Activated T-cell treated with anti-CD3 and anti-CD28 coated beads for 1 hour (primary cell): ENCODE measurements at places on chromosomes 1 and 21.
A peak's percentile ranks its signal among the peaks of the same experiment; 100 is the strongest.

DNA sequence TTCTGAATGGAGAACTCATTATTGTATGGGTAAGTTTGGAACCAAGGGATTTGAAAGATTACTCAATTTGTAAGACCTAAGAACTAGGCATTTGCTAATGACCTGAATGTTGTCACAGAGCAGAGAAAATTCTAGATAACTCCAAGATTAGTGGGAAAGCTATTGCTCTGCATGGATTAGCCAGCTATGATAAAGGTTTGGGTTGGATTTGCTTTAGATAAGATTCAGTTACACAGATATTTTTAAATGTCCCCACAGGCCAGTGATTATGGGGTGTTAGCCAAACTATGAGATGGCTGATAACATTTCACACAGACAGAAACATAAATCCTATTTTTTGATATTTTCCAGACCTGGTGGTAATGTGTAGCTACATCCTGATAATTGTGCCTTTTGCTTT lies 88.2 kb downstream of the NTPCR start:
- DNase-seq = no peak

- no peak for DNase-seq
Measured at GRCh38 chr1:66617362-66618184, 83.6 kb downstream of the SGIP1 start.

GRCh38 chr1:66223681-66224080 lies 310.3 kb upstream of the SGIP1 start:
- no peak for DNase-seq

- DNase-seq = peak; percentile 54
Measured at GRCh38 chr1:45205910-45206721, at the start of gene ZSWIM5. TSS of gene ZSWIM5 (minus strand) at chr1:45206605. CDS start at chr1:45206350, 255 bp downstream.

- no peak for DNase-seq
Measured at GRCh38 chr1:178241837-178242236, 147.9 kb downstream of the RASAL2 start.

DNA sequence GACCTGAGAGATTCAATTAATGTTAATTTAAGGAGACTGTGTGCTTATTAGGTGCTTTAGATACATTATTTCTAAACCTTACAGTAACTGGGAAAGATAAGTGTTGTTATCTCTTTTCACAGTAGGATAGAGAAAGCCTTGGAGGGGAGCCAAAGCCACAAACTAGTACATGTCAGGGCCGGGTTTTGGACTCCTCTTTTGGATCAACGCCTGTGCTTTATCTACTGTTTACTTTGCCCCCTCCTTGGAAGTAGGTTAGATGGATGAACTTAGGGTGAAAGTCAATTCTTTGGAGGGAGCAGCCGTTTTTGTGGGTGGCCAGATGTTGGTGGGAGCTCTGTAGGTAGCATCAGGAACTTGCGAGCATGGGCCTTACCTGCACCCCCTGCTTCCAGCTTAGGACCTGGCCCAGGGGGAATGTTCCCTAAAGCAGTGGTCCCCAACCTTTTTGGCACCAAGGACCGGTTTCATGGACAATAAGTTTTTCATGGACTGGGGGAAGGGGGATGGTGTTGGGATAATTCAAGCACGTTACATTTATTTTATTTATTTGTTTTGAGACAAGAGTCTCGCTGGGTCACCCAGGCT lies 1.7 kb downstream of the HHAT start:
- no peak for DNase-seq

DNA sequence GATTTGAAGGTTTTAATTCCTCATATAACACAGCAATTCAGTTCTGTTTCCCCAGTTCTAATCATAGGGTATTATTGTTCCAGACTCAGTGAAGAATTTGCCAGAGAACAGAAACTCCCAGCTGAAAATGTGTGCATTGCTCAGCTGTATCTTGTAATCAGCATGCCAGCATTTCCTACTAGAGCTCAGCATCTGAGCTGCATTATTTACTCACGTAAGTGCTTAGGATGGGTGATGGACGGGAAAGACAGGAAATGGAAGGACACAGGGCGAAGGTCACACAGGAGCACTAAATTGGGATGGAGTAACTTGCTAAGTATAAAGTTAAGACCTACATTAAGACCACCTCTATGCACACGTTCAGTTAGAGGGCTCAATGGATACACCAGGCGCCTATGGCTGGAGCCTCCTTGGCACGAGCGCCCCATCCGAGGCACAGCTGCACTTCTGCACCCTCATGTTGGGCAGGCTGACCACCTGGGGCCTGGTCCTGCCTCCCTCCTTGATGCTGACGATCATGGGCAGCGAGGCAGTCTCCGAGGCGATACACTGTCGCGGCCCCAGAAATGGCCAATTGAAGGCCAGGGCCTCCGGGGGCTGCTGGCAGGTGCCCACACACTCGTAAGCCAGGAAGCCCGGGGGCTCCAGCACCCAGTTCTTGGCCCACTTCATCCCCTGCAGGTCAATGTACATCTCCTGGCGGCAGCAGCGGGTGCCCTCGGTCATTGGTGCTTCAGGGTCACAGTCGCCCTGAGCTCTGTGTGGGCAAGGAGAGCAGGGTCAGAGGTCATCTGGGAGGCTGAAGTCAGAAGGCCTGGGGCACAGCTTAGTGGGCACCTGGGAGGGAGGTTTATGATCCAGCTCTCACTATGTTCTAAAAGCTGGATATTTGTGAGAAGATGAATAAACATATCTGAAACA lies 3.7 kb downstream of the LEFTY2 start:
- no peak for DNase-seq

- DNase-seq = no peak
Measured at GRCh38 chr1:222592171-222592570, 2.4 kb upstream of the TAF1A start.
